ENCODE measurements at places on chromosomes 16 and 17. TPM values are rescaled to one million over a fixed set of nuclear protein-coding genes. Genes with fewer than 3 reads are reported as not detected.

CD300E gene
- not detected for total RNA-seq

RRN3 gene
- 26.5 TPM for total RNA-seq

ACSM3 gene
- 0.37 TPM for total RNA-seq

KCNH6 gene
- not detected for total RNA-seq

ACSM2B gene
- total RNA-seq = not detected

LRRC37B gene
- total RNA-seq = 11.3 TPM

TNFRSF13B gene
- total RNA-seq = not detected

DNAH3 gene
- under 0.01 TPM for total RNA-seq

CCDC137 gene
- total RNA-seq = 13.9 TPM

OXLD1 gene
- total RNA-seq = 30.5 TPM

DNASE1L2 gene
- total RNA-seq = 1.2 TPM

SULT1A4 gene
- total RNA-seq = 2.0 TPM

SLC52A1 gene
- not detected for total RNA-seq

CD300LB gene
- total RNA-seq = not detected

HSPB9 gene
- total RNA-seq = not detected

CA7 gene
- not detected for total RNA-seq

KIFC3 gene
- total RNA-seq = 14.7 TPM

GH2 gene
- not detected for total RNA-seq

AHSP gene
- total RNA-seq = not detected

ST3GAL2 gene
- total RNA-seq = 28.9 TPM
